ENCODE measurements at places on chromosomes 3 and 15.

DNA sequence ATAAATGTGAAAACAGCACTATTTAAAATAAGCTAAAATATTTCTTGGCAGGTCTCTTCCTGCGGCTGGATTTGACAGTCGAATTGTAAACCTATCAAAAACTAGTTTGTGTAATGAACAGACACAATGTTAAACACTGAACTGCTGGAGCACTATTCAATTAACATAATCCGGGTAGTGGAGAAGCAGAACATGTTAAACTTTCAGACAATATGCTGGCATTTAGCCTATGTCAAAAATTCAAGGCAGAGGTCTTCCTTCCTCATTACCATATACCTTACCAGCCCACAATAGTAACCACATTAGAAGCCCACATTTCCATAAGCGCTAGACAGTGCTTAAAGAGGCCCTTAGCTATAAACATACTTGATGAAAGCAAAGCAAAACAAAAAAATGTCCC lies 1042.9 kb downstream of the ROBO1 start:
- H3K27me3 ChIP-seq, result no peaks in the 10 kb centered on the region
- no peaks in the 10 kb centered on the region for H3K4me1 ChIP-seq
- no peaks in the 10 kb centered on the region for H3K36me3 ChIP-seq

DNA sequence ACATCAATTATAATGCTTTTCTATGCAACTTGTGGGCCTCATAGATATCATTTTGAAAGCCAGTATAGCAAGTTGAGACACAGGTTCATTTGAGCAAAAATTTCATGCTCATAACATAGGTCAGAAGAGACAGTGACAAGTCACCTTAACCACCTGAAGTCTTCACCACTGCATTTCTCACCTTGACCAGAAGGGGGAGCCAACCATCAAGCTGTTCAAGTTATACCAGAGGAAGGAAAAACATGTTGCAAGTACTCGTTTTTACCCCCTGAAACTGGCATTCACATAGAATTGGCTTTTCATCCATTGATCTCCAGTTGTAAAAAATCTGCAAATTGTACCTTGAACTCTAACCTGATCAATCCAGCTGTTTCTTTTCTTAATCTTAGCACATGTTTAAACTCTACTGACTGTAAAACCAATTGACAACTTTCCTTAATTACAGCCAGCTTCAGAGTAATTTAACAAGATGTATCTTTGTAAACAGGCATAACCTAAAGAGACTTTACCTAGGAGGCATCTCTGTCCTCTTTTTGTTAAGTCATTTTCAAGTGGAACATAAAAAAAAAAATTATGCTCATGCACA lies 1.4 kb downstream of the LMOD3 start:
- DNase-seq, result peak; percentile 90
- H3K4me3 ChIP-seq, result no peak overlapping the region
- H3K36me3 ChIP-seq, result no peaks in the 10 kb centered on the region
- H3K4me1 ChIP-seq, result peaks cover 2% of the 10 kb centered on the region

GRCh38 chr3:60079076-60079475 lies 1029.3 kb upstream of the CFAP20DC start:
- H3K27ac ChIP-seq, result no peak overlapping the region
- no peak overlapping the region for H3K4me3 ChIP-seq
- H3K4me1 ChIP-seq, result peaks cover 26% of the 10 kb centered on the region

- H3K27me3 ChIP-seq, result peaks cover 71% of the 10 kb centered on the region
- DNase-seq, result no peak
- no peak overlapping the region for H3K27ac ChIP-seq
- no peaks in the 10 kb centered on the region for H3K36me3 ChIP-seq
- H3K4me1 ChIP-seq, result peaks cover 11% of the 10 kb centered on the region
These were observed 1.4 kb downstream of the EPHB3 start for GRCh38 chr3:184562878-184563560.

GRCh38 chr15:75671730-75672602 lies 24.3 kb downstream of the SNX33 start:
- no peak for DNase-seq
- H3K36me3 ChIP-seq, result no peaks in the 10 kb centered on the region
- H3K27ac ChIP-seq, result no peak overlapping the region
- H3K4me3 ChIP-seq, result no peak overlapping the region

DNA sequence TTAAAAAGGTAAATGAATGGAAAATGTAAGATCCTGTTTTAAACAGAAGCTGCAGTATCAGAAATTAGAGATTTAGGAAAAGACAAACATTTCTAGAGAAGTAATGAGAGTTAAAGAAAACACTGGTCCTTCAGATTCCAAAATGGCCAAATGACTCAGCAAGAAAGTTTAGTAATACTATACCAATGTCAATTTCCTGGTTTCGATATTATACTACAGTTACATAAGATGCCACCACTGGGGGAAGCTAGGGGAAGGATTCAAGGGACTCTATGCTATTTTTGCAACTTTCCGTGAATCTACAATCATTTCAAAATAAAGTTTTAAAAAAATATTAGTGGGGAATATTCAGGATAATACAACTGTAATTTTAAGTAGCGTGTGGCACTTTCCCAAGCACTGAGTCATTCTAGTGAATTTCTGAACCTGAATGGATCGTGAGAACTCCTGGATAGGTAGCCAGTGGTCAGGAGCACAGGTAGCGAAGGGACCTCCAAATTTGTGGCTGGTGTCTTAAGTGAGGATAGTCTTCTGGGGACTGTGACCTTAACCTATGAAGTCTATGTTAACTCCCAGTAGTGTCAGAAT lies 37.6 kb downstream of the TMCC1 start:
- no peak overlapping the region for H3K4me3 ChIP-seq
- no peak for DNase-seq
- H3K27ac ChIP-seq, result no peak overlapping the region
- peaks cover 13% of the 10 kb centered on the region for H3K4me1 ChIP-seq

- no peaks in the 10 kb centered on the region for H3K4me1 ChIP-seq
- no peaks in the 10 kb centered on the region for H3K27me3 ChIP-seq
- no peak for DNase-seq
- no peaks in the 10 kb centered on the region for H3K36me3 ChIP-seq
These were observed 991.6 kb downstream of the CADM2 start for GRCh38 chr3:85950435-85950834.

- H3K4me1 ChIP-seq, result peaks cover 70% of the 10 kb centered on the region
- peak overlapping the region; percentile 90 for H3K4me3 ChIP-seq
- peaks cover 73% of the 10 kb centered on the region for H3K36me3 ChIP-seq
- H3K27me3 ChIP-seq, result no peaks in the 10 kb centered on the region
These were observed 25.2 kb downstream of the OXNAD1 start for GRCh38 chr3:16290007-16290826.

DNA sequence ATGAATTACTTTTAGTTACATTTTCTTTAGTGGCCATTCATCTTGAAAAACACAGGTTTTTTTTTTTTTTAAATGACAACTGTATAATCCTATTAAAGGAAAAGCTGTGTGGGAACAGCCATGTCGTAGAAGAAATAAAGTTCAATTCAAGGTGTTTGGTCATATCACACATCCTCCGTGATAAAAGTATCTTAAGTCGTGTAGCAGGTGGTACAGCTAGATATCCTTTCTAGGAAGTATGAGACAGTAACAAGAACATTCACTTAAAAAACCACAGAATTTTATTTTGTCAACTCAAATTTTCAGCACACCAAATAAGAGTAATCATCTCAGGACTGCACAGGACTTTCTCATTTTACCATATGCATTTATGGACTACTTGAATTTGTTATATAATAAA lies 16.1 kb downstream of the ZDHHC23 start:
- H3K27ac ChIP-seq, result no peak overlapping the region
- no peak overlapping the region for H3K4me3 ChIP-seq
- no peaks in the 10 kb centered on the region for H3K27me3 ChIP-seq
- H3K36me3 ChIP-seq, result peaks cover 1% of the 10 kb centered on the region

GRCh38 chr3:190621927-190622326 lies 108.0 kb downstream of the IL1RAP start:
- no peak overlapping the region for H3K4me3 ChIP-seq
- H3K36me3 ChIP-seq, result peaks cover 46% of the 10 kb centered on the region
- no peak for DNase-seq

- no peak overlapping the region for H3K27ac ChIP-seq
- no peak overlapping the region for H3K4me3 ChIP-seq
- no peaks in the 10 kb centered on the region for H3K36me3 ChIP-seq
- H3K4me1 ChIP-seq, result peaks cover 6% of the 10 kb centered on the region
- no peaks in the 10 kb centered on the region for H3K27me3 ChIP-seq
These were observed 16.6 kb downstream of the SEMA3F start for GRCh38 chr3:50171540-50172301.

DNA sequence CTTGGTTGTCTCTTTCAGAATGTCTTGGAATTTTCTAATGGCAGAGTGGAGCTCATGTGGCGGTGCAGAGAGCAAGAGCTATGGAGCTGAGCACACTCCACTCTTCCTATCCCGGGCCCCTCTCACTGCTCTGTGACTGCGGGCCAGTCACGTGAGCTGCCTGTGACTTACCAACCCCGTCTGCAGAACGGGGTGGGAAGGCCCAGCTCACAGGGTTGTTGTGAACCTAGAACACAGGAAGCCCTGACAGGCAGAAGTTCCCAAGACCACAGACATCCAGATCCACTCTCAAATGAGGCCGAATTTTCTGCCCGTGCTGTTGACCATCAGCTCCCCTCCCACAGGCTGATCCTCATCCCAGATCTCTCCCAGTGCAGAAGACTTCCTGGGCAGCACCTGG lies 35.5 kb upstream of the PLXNA1 start:
- H3K27ac ChIP-seq, result no peak overlapping the region
- H3K27me3 ChIP-seq, result no peaks in the 10 kb centered on the region
- DNase-seq, result no peak
- no peak overlapping the region for H3K4me3 ChIP-seq
- H3K36me3 ChIP-seq, result no peaks in the 10 kb centered on the region

DNA sequence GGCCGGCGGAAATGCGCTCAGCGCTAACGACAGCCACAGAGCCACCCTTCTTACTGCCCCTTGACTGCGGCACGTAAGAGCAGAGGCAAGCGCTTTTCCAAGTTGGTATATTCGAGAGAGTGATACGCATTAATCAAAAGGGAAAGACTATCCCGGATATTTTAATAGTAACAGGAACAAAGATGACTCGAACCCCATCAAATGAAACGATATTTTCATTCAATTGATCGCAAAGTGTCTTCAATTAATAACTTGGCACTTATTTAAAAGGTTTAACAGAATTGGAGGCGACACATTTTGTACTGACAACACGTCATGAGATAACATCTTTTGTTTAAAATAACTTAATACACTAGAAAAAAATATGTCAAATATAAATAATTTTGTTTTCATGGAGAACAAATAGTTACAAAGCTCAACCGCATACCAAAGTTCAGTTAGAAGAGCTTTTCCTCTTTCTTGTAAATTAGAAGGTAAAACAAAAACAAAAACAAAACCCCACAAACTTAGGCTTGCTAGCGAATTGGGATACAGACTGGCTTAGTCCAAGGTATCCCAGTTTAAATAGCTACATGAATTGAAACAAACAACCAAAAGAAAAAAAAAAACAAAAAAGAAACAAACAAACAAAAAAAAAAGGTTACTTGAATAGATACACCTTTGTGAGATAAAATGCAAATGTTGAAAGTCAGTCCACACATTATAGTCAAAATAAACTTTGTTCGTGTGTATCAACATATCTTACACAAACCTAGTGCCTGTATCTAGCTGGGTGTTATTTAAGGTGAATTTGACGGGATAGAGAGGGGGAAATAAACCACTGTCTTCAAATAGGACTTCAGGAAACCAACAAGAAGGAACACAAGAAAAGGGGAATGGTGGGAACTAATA lies 10.2 kb downstream of the SHOX2 start:
- peaks cover 91% of the 10 kb centered on the region for H3K27me3 ChIP-seq
- no peak overlapping the region for H3K27ac ChIP-seq
- DNase-seq, result no peak
- peaks cover 20% of the 10 kb centered on the region for H3K4me1 ChIP-seq

- no peaks in the 10 kb centered on the region for H3K4me1 ChIP-seq
- no peaks in the 10 kb centered on the region for H3K27me3 ChIP-seq
- H3K27ac ChIP-seq, result no peak overlapping the region
- H3K36me3 ChIP-seq, result no peaks in the 10 kb centered on the region
These were observed 62.1 kb downstream of the CORO2B start for GRCh38 chr15:68640791-68641331.

DNA sequence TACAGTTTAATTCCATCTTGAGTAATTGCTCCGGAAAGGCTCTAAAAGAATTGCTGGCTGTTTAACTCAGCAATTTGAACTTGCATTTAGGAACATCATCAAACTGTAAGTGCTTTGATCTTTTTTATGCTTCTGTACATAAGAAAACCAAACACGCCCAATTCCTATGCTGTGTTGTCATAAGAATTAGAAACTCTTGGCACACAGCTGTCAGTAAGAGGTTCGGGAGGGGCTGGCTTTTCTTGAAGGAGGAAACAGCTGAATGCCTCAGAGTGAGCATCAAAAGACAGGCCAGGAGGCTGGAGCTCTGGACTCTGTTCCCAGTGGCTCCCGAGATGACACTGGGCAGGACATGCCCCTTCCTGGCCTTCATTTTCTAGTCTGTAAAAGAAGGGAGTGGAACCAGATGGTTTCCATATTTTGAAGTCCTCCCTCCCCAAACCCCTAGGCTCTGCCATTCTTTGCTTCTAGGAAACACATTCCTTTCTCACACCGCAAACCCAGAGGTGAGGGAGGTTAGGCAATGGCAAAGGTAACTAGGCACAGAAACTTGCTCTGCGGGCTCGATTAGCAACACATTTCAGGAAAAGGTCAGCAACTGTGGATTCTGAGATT lies 73.7 kb upstream of the DLG1 start:
- no peaks in the 10 kb centered on the region for H3K4me1 ChIP-seq
- peaks cover 43% of the 10 kb centered on the region for H3K27me3 ChIP-seq
- H3K27ac ChIP-seq, result no peak overlapping the region
- H3K4me3 ChIP-seq, result no peak overlapping the region

DNA sequence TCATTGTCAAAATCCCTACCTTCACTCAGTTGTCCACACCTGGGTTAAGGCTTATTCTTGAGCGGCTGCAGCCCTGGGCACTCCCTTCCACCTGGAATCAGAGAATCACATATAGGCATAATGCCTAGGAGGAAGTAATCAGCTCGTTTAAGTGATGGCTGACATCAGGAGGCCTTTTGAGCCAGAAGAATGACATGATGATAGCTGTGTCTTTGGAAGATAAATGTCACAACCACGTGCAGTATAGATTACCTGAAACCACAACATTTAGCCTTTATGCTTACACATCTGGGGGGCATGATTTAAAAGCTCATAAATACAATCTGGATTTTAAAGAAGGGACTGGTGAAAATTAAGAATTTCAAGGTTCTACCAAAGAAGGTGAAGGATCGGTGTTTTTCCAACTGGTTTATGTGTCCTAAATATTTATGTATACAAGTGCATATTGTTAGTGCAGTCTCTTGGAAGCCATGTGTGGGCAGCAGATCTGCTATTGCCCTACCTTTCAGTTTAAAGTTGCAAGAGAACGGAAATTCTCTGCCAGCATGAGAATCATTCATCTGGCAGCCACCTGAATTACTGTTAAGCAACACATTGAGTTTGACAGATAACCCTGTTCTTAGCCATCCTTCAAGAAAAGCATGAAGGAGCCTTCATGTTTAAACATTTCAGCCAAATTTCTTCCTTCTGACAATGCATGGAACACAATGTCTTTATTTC lies 163.4 kb upstream of the NR2E3 start:
- no peaks in the 10 kb centered on the region for H3K4me1 ChIP-seq
- no peak overlapping the region for H3K27ac ChIP-seq
- H3K4me3 ChIP-seq, result no peak overlapping the region
- peaks cover 15% of the 10 kb centered on the region for H3K27me3 ChIP-seq
- no peak for DNase-seq
